ENCODE measurements at places on chromosomes 5 and 9.

DNA sequence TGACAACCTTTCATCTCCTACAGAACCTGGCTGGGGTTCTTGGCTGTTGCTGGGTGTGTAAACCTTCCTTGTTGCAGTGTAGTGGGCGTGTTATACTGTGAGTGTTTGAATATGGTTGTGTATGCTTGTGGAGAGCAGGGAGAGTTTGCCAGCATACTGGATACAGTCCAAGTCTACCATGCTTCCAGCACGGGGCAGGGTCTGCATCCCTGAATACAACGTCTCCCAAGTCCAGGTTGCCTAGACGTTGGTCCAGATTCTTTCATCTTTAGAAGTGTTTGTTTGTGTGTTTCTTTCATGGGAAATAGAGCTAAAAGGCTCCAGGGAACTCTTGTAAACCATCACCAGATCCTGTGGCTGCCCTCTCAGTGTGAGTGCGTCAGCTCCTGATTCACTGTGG lies 46.4 kb downstream of the SYK start:
- peak; percentile 75 for DNase-seq

- no peak for DNase-seq
Measured at GRCh38 chr5:159712672-159713071, 203.6 kb upstream of the ADRA1B start.

GRCh38 chr9:114367366-114367765 lies 20.4 kb downstream of the AKNA start:
- no peak for DNase-seq

DNA sequence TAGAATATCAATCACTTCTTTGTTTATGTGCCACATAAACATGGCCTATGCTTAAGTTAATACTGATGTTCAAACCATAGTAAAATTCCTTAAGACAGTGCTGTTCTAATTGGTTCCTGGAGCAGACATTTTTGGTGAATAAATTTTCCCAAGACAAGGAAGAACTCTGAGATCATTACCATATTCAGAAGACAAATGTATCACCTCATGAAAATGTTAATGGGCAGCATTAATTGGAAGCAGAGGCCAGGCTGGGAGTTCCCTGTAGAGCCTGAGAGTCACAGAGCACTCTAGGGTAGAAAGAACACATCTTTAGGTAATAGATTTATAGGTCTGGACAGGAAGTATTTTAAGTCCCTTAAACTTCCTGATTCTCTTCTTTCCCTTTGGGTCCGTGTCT lies 240.2 kb downstream of the MAN2A1 start:
- no peak for DNase-seq

GRCh38 chr9:2557693-2558092 lies 63.9 kb upstream of the VLDLR start:
- no peak for DNase-seq

Data from NCI-H2029 treated with DMSO at 0.1 percent for 48 hours (cell line).